ENCODE measurements at places on chromosomes 6 and 20. TPM values are rescaled to one million over a fixed set of nuclear protein-coding genes. Genes with fewer than 3 reads are reported as not detected.

Gene GPR31
- 0.16 TPM for total RNA-seq

Gene CD109
- 19.0 TPM for total RNA-seq

- no peak overlapping the region for H3K27ac ChIP-seq
- H3K4me3 ChIP-seq, result no peak overlapping the region
- no peaks in the 10 kb centered on the region for H3K4me1 ChIP-seq
- DNase-seq, result no peak
These were observed 9.5 kb upstream of the UQCC1 start for GRCh38 chr20:35421322-35421721.

DNA sequence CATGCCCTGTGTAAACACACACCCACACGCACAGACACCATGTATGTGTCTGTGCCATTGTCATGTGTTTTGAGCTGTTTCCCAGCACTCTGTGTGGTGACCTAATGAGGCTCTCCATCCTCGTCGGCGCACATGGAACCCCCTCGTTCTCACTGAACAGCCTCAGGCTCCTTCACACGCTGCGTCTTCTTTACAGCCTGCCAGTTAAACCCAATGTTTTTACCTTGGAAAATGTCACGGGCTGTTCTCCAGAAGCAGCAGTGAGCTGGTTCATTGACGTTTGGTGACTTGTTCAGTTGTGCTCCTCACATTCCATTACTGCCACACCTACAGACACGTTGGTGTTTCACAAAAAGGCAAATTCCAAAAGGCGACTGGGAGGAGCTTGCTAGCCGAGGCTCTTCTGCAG is 201.0 kb upstream of the FOXQ1 start:
- H3K36me3 ChIP-seq, result no peaks in the 10 kb centered on the region
- no peak for DNase-seq
- H3K27ac ChIP-seq, result no peak overlapping the region
- no peaks in the 10 kb centered on the region for H3K4me1 ChIP-seq
- no peaks in the 10 kb centered on the region for H3K27me3 ChIP-seq

GRCh38 chr6:118451839-118452238 is 96.3 kb upstream of the PLN start:
- no peaks in the 10 kb centered on the region for H3K36me3 ChIP-seq
- H3K4me3 ChIP-seq, result no peak overlapping the region
- DNase-seq, result no peak
- no peak overlapping the region for H3K27ac ChIP-seq
- no peaks in the 10 kb centered on the region for H3K27me3 ChIP-seq

Gene SAYSD1
- 20.4 TPM for total RNA-seq

- H3K4me3 ChIP-seq, result no peak overlapping the region
- no peaks in the 10 kb centered on the region for H3K36me3 ChIP-seq
- no peaks in the 10 kb centered on the region for H3K27me3 ChIP-seq
- H3K27ac ChIP-seq, result no peak overlapping the region
- H3K4me1 ChIP-seq, result no peaks in the 10 kb centered on the region
These were observed 43.1 kb downstream of the ARID1B start for GRCh38 chr6:156820089-156820798.

DNA sequence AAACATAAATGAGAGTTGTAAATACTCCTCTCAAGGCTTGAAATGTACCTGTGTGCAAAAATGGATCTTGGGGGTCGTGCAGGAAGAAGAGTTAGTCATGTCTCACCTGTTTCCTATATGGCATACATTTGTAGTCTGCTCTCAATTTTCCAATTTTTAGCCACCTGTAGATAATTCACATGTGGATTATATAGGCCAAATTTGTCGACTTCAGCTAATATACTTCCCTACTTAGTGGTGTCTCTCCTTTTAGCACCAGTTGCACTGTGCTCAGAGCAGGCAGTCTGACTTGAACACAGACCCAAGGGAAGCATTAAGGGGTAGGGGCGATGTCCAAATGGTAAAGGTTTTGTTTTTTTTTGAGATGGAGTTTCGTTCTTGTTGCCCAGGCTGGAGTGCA is 1.9 kb downstream of the RBM24 start:
- H3K27ac ChIP-seq, result no peak overlapping the region
- no peaks in the 10 kb centered on the region for H3K4me1 ChIP-seq
- no peak overlapping the region for H3K4me3 ChIP-seq
- no peak for DNase-seq

DNA sequence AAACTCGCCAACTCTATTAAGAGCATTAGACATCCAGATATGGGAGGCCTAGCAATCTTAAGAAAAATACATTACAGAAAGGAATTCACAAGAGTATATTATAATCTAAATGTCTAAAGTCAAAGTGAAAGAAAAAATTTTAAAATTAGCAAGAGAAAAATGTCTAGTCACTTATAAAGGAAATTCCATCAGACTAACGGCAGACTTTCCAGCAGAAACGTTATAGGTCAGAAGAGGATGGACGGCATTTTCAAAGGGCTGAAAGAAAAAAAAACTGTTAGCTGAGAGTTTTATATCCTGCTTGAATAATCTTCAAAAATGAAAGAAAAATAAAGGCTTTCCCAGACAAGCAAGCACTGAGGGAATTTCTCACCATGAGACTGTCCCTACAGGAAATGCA is 269.0 kb downstream of the HDGFL1 start:
- DNase-seq, result no peak
- no peaks in the 10 kb centered on the region for H3K27me3 ChIP-seq
- no peak overlapping the region for H3K27ac ChIP-seq
- no peak overlapping the region for H3K4me3 ChIP-seq
